ENCODE measurements at places on chromosomes 6 and 20.

- no peak for DNase-seq
Measured at GRCh38 chr6:139240161-139241010, 51.4 kb downstream of the TXLNB start.

- no peak for DNase-seq
Measured at GRCh38 chr6:56527934-56528333, 114.8 kb downstream of the DST start.

DNA sequence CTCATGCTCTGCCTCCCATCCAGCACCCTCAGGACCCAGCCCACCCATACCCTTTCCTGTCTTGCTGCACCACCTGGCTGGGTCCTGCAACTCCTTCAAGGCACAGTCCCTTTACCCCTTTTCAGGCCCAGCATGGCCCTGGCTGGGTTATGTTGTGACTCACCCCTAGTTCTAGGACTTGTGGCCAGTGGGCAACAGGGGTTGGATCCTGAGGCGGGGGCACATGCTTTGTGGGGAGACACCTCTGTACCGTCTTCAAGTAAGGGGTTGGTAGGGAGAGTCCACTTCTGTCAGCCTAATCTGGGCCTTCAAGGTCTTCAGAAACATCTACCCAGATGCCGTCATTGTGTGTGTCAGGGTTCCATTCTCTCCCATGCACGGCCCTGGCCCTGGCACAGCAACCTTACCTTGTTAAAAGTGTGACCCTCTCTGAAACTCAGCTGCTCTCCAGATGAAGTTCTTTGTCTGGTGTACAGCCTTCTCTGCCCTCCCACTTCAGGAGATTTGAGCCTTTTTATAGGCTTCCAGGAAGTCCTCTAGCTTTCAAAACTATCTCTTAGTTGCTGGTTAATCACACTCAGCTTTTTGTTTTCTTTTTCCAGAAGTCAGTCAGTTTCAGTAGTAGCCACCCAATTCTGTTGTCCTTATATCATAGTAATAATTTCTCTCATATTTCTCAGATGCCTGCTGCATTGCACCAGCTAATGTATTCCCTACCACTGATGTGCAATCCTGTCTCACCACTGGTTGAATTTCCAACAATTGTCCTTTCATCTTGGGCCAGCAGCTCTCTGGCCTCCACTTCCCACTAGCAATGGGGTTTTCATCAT lies 107.3 kb downstream of the NRN1 start:
- DNase-seq, result no peak

- DNase-seq, result peak; percentile 78
Measured at GRCh38 chr6:160137989-160138835, 16.6 kb downstream of the SLC22A1 start.

DNA sequence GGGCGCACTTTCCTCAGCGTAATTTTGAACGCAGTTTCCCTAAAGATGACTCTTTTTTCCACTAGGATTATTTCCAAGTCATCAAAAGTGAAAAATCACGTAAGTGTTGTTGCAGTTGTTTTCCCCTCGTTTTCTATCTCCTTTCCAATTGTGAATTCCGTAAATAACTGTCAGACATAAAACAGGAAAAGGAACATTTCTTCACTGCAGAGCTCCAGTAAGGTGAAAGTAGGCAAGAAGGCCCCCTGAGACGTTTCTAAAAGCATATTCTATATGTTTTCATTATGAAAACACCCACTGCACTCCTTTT lies 17.8 kb downstream of the HIVEP2 start:
- no peak for DNase-seq

DNA sequence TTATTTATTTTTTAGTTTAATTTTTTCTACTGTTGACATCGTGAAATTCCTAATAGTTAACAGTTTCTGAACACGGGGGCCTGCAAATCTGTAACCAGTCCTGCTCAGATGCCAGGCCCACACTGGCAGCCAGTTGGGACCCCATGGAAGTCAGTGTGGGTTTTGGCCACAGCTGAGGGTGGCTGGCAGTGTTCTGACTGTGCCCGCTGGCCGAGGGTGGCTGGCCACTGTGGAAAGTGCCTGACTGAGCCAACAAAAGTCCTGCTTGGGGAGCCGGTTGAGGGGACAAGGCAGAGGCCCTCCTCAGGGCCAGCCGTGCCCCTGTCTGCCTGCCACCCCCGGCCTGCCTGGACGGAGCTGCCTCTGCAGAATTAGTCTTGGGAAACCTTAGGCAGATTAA lies 4.1 kb upstream of the PMEPA1 start:
- DNase-seq, result no peak

GRCh38 chr6:32183483-32184083 lies 470 bp downstream of the AGER start:
- no peak for DNase-seq

DNA sequence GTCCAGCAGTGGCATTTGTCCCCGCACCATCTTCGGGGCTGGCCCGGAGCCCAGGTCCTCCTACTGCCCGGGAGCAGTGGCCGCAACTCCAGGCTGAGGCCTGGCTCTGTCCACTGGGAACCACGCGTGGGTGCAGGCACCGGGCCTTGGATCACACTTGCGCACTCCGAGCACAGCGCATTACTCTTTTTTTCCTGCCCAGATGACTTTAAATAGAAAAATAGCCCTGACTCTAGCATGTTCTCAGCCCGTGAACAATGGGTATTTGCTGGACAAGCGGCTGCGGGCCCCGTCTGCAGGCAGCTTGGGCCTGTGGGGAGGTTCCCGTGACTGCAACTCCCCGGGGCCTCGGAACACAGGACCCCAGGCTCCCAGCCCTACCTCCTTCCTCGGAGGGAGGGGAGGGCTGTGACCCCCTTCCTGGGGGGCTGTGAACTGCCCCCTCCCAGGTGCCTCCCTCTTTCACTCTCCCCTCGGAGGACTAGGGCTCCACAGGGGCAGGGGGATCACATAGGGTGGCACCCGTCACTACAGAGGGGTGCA lies 162.2 kb downstream of the TBXT start:
- peak; percentile 25 for DNase-seq

DNA sequence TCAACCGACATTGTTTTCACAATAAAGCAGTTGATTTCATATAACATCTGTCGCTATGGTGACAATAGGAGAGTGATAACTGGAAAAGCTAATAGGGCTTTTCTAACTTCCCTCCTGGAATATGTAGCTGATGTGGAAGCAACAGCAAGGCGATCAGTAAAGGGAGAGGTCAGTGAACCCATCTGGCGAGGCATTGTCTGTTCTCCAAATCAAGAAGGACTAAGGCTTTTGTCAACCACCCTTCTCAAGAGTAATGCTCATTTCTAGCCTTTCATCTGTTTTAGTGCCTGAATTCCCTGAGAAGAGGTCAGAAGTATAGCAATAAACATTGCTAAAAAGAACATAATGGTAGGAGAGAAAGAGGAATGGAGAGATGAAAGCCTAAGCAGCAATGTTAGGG lies 201.3 kb downstream of the AKAP7 start:
- DNase-seq, result no peak

DNA sequence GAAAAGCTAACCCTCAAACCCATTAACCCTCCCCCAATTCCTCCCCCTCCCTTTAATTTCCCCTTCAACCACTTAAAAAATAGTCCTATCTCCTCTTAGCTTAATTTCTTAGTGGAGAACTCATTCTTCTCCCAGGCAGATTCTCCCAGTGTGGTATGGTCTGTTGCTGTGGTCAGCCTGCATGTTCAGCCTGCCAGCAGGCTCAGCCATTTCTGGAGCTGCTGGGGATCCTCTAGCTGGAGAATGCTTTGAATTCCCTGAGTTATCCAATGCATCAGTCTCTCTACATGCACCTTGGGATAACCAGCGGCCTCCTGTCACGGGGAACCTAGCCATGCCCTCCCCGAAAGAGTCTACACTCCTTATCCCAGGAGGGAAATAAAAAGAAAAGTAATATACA lies 375.4 kb upstream of the RSPO3 start:
- no peak for DNase-seq

- no peak for DNase-seq
Measured at GRCh38 chr6:134819236-134819635, 130.7 kb downstream of the ALDH8A1 start.

GRCh38 chr6:105825210-105825609 lies 260.9 kb upstream of the PRDM1 start:
- DNase-seq, result no peak

DNA sequence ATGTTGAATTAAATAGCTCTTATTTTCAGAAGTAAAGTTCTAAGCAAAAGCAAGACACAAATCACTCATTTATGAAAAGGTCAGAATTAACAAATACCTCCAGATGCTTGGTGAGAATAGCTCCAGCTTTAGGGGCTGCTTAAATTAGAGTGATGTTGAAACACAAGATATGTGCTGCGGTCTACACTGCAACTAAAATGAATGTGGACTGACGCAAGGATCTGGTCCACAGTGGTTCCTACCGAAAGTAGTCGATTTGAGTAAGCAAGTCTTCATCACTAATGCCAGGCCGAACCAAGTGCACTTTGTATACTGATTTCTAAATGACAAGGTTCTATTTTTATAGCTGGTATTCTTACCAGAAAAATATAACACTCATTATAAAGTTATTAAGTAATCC lies 96.3 kb downstream of the PRDM1 start:
- no peak for DNase-seq

GRCh38 chr6:20312606-20313005 lies 89.1 kb upstream of the E2F3 start:
- DNase-seq, result no peak

DNA sequence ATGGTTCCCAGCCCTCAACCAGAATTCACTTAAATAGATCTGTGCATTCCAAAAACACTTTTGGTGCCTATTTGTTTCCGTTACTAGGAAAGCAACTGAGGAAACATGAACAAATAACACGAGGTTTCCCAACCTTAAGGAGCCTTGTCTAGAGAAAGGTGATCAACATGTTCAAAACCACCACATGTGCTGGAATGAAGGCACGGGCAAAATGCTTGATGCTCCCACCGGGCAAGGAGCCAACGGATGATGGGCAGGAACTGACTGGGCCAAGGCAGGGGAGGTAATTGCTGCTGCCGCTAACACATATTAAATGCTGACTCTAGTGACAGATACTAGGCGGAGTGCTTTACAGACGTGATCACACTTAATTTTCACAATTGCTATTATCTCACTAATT lies 2.5 kb downstream of the MYLK4 start:
- no peak for DNase-seq

DNA sequence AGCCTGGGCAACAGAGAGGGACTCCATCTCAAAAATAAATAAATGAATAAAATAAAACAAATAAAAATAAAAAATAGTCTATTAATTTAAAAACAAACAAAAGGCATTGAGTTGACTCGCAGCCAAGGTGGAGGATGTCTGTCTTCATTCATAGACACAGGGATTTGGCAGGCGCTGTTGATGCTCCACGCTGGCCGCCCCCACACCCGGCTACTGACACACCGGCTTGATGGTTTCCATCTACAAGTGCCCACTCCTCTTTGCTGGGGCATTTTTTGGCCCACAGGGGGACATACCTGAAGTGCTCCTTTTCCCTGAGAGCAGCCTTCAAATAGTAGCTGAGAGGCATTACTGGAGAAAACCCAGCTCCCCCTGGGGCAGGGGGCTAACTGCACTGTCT lies 178.3 kb upstream of the RALGAPA2 start:
- no peak for DNase-seq

GRCh38 chr20:39451386-39451785 lies 489.2 kb downstream of the DHX35 start:
- no peak for DNase-seq

DNA sequence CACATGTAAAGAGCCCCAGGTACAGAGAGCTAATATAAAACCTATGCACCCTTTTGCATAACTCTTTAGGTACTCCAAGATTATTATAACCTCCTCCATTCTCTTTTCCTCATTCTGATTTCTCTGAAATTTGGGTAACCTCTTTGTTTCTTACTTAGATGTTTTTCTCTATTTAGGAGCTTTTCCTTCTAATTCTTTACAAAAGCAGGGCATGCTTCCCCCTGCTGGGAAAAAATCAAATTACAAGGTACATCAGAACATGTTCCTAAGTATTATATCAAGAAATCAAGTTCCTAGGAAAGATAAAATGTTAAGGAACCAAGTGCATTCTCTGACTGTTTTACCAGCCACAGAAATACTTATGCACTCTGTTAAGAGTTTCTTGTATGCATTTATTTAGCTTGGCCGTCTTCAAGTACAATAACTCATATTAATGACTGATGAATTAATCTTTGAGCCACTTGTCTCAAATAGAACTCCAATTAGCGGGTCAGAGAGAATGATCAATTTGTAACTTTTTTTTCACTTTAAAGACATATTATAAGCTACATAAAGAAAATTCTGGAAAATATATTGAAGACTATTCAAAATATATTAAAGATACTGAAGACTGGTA lies 2.1 kb downstream of the KHDRBS2 start:
- no peak for DNase-seq

DNA sequence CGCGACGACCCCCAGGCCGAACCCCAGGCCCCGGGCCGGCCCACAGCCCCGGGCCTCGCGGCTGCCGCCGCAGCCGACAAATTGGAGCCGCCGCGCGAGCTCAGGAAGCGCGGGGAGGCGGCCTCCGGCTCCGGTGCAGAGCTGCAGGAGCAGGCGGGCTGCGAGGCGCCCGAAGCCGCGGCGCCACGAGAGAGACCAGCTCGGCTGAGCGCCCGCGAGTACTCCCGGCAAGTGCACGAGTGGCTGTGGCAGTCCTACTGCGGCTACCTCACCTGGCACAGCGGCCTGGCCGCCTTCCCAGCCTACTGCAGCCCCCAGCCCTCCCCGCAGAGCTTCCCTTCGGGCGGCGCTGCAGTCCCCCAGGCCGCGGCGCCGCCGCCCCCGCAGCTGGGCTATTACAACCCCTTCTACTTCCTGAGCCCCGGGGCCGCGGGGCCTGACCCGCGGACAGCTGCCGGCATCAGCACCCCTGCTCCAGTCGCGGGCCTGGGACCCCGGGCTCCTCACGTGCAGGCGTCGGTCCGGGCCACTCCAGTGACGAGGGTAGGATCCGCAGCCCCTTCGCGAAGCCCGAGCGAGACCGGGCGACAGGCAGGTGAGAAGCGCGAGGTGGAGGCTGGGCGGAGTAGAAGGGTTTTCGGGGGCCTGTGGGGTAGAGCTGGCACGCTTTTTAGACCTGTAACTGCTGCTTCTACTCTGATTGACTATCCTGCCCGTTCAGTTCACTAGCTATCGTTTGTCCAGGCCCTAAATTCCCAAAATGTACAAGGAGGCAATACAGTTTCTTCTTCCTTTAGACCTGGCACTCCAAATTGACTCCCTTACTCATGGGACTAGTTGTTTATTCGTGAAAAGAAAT lies 654 bp downstream of the FAM8A1 start:
- peak; percentile 82 for DNase-seq

GRCh38 chr6:96234444-96234843 lies 218.7 kb downstream of the FUT9 start:
- DNase-seq, result no peak

DNA sequence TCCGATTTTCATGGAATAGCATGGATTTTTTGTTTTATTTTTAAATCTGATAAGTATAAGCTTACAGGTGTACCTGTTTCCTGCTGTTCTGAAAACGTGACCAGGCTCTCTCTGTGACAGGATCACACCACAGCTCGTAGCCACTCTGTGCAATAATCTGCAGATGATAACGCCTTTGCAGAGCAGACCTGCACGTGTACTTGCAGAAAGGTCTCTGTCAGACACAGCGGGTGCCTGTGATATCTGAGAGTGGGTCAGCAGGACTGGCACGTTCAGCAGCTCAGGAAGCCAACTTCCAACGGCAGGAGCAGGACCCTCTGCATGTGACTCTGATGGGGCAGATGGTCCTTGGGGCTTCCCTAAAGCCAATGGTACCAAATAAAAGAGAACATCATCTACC lies 68.6 kb upstream of the HDDC2 start:
- no peak for DNase-seq

GRCh38 chr20:5036828-5037227 lies 35.5 kb upstream of the SLC23A2 start:
- DNase-seq, result no peak

Data from pancreas (tissue), 10 donors.